Globus pallidus (tissue), 1 donor: ENCODE measurements at places on chromosomes 1 and 21.

DNA sequence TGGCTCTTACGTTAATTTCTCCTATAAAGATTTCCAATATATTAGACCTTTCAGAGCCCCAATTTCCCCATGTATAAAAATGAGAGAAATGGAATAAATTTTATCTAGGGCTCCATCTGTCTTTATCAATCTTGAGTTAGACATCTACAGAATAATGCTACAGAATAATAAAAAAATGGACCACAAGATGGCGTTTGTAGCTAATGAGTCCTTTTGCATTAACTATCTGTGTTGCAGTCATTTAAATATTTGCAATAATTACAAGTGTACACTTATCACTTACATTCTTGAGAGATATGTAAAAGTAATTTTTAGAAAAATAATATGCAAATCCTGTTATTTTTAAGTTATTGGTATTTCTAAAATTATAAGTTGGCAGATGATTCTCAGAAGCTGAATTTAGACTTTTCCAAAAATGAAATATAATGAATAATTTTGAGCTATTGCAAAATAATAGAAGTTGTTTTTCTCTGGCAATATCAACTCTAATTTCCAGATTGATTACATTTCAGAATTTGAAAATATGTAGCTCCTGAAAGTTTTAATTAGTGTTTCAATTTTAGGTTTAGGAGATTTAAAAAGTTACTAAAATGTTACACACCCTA lies 87.7 kb downstream of the SNX7 start:
- peak; percentile 16 for DNase-seq

GRCh38 chr1:85661767-85662166 lies 46.5 kb downstream of the ZNHIT6 start:
- no peak for DNase-seq

GRCh38 chr21:45211661-45212060 lies 76.0 kb downstream of the POFUT2 start:
- DNase-seq, result no peak

DNA sequence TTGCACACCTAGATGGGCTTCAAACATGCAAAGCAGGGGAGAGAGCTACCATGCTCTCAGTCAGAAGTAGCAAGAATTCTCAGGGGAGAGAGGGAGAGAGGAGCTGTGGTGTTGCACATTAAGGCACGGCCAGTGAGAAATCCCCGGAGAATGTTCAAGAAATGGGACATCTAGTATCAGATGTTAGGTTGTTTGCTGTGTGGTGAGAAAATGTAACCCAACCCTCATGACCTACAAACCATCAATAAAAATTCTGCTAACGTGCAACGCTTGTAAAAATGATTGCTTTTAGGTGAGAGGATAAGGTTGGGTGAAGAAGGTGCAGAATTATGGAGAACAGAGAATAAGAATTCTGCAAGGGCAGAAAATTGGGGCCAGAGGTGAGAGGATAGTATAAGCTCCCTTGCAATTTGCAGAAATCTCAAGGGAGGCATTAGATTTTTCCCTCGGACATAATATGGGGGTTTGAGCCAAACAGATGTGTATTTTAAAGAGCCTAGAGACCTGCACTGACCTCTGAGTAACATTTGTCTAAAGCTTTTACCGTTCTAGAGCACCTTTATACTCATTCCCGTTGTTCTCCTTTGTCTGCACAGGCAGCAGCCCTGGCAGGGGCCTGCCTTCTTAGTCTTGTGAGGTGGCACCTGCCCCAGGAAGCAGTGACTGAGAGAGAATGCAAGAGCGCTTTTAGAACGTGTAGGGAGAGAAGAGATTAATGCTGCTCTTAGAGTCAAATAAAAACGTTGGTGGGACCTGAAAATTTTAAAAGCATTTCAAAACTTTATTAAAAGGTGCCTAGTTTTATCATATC lies 25.4 kb upstream of the KIAA0040 start:
- no peak for DNase-seq

DNA sequence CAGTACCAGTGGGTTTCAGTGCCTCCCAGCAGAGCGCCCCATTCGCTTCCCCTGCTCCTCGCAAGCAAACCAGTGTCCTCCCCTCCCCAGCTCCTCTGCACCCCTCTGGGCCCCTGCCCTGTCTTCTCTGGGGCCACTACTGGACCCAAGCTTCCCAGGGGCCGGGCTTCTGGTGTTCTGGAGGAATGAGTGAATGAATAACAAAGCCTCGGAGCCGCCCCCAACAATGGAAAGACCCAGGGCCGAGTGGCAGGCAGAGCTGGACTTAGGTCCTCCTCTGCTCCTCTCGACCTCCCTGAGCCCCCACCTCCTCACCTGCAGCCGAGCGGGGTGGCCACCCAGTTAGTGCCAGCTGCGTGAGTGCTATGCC lies 37.6 kb downstream of the MATN1 start:
- DNase-seq, result no peak

GRCh38 chr21:28746166-28746565 lies 246.5 kb downstream of the LTN1 start:
- no peak for DNase-seq

DNA sequence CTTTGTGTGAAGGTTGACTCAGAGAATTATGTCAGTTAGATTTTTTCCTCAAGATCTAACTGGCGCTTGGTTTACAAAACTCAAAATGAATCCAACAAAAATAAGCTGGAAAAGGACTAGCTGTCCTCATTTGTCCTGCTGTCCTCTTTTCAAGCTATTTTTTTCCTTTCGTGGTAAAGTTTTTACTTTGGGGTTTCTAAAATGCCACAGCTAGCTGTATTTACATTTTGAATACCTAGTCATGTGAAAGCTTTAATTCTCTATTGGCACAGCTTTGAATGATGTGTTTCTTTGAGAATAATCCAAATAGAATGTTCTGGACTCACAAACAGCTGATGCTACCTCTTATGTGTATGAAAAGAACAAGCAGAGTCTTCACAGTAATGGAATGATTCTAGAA lies 673.6 kb upstream of the NR5A2 start:
- DNase-seq, result peak; percentile 3

GRCh38 chr1:198440842-198441241 lies 99.6 kb downstream of the ATP6V1G3 start:
- no peak for DNase-seq

DNA sequence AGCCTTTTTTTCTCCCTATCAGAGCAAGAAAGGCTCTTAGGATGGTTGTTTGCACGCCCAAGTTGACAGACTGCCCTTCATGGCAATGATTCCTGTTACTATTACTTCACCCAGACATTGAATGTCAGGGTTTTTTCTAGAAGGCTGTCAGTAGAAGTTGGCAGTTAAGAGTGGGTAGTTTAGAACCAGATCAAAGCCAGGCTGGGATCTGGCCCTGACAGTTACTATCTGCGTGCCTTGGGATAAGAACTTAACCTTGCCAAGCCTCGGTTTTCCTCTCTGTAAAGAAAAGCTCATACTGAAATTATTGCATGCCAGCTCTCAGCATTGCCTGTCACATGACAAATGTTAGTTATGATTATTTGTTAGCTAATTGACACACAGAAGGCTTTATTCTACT lies 58.7 kb upstream of the PPP2R5A start:
- no peak for DNase-seq

GRCh38 chr1:67619080-67619479 lies 65.9 kb upstream of the GADD45A start:
- no peak for DNase-seq

DNA sequence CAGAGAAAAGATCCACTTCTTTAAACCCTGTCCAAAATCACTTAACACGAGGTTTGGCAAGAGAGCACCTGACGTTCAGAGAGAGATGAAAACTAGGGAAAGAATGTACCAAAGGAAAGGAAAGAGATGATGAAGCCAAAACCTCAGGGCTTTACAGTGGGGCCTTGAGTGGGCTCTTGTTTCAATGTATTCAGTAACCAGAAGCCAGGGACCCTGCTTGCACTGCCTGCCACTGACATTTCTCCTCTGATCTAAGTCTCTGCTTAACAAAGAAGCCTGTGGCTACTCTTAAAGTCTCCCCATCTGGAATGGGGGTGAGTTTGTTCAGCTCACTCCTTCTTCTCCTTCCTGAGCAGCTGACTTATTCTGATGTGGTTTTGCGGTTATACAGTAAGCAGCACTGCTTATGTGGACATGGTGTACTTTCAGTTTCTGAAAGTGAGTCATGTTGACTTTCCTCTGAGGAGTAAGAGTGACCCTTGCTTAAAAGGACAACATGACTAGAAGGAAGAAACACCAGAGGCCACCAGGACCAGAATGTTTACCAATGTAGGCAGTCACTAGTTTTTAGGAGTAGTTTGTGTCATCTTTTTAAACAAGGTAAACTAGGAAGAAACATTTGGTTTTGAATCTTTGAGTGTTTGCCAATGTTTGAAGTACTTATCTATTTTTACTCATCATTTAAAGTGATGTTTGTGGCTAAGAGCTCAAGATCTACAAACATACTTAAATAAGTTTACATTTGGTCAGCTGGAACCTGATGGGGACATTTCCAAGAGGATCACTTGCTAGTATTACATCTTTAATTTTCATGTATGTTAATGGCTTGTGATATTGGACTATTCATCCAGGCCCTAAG lies 87.4 kb downstream of the FASLG start:
- peak; percentile 47 for DNase-seq

DNA sequence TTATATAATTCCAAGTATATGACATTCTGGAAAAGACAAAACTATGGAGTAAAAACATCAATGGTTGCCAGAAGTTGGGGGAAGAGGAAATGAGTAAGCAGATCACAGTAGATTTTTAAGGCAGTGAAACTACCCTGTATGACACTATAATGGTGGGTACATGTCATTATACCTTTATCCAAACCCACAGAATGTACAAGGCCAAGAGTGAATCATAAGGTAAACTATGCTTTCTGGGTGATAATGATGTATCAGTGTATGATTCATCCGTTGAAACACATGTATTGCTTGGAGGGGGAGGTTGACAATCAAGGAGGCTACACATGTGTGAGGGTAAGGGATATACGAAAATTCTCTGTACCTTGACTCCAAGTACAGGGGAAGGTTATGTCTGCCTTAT lies 862.7 kb downstream of the PLA2G4A start:
- no peak for DNase-seq

GRCh38 chr21:42653231-42654061 lies at the start of gene PDE9A:
TSS of gene PDE9A (plus strand) at chr21:42653621. CDS start at chr21:42653815, 194 bp downstream.
- peak; percentile 51 for DNase-seq

DNA sequence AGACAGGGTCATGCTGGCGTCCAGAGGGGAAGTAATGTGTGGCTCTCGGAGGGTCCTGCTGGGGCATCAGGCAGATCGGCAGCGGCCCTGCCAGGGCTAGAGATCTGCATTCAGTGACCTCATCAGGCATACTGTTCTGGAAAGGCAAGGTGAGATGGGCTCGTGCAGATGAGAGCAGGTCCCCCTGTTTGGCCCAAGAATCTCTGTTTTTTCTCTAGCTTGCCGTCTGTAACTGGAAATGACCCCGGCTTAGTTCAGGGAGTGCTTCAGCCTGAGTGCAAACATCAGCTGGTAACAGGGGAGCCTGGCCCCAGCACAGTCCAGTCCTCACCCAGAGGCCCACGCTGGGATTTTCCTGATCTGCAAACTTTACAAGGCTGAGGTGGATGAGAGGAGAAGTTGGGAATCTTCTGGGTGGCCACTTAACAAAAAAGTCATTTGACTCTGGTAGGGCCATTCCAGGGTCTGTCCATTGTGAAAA lies 2.1 kb downstream of the FAM163A start:
- DNase-seq, result no peak

DNA sequence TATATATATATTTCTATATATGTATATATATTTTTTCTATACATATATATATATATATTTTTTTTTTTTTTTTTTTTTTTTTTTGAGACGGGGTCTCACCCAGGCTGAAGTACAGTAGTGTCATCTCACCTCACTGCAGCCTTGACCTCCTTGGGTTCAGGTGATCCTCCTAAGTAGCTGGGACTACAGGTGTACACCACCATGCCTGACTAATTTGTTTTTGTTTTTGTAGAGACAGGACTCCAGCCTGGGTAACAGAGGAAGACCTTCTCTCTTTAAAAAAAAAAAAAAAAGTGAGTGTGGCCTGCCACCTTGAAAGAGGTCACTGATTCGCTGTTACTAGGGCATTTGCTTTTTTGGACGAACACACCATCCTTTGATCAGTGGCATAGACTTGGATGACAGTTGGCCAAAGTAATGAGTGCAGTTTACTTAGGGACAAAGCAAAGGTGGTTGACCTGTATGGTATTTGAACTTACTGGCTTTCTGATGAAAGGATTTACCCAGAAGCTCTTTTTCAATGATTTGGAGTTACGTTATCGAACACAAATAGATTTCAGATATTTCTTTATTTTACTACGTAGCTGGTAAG lies 10.8 kb downstream of the SLC25A33 start:
- no peak for DNase-seq

DNA sequence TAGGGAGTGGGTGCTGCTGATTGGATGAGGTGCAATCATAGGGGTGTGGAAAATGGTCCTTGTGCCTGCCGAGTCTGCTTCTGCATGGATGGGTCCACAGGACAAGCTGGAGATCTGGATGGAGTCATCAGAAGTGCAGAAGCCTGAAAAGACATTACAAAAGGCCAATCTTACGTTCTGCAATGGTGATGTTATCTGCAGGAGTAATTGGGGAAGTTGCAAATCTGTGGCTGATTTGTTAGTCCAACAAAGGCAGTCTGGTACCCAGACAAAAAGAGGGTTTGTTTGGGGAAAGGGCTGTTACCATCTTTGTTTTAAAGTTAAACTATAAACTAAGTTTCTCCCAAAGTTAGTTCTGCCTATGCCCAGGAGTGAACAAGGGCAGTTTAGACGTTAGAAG lies 166.5 kb downstream of the PGBD5 start:
- no peak for DNase-seq

DNA sequence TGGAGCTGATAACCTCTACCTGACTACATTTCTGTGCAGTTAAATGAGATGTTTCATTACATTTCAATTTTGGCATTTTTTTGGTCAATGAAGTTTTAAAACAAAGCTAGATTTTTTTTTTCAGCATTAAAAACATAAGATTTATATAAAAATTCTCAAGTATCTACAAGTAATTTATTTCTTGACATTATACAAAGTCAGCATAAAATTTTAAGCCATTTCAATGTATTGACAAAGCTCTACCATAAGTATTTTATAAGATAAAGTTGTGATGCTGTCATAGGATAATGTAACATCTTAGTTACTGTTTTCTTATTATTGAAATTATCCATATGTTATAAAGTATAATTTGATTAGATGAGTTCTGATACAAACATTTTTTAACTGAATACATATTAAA lies 351.6 kb downstream of the PTBP2 start:
- DNase-seq, result no peak

DNA sequence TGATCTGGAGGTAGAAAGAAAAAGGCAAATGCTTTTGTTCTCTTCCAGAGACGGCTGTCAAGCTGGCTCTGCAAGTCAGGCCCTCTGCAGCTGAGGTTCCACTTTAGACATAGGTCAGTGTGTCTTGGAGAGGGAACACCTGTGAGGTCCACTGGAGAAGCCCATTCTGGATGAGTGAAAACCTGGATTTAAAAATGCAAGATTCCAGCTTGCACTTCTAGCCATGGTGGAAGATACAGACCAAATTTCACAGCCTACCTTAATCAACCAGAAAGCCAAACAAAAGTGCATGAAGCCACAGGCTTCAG lies 35.0 kb downstream of the AGPAT3 start:
- DNase-seq, result no peak

- no peak for DNase-seq
Observed at GRCh38 chr1:232047473-232047872, 420.9 kb downstream of the DISC1 start.

- no peak for DNase-seq
Observed at GRCh38 chr1:222026280-222026679, 284.4 kb upstream of the DUSP10 start.

GRCh38 chr1:25543425-25544242 lies at the start of gene LDLRAP1:
TSS of gene LDLRAP1 (plus strand) at chr1:25543606. CDS start at chr1:25543699, 93 bp downstream.
- peak; percentile 84 for DNase-seq

GRCh38 chr1:25096307-25097150 lies 135.8 kb downstream of the SYF2 start:
- no peak for DNase-seq

GRCh38 chr1:91511386-91511785 lies 10.7 kb downstream of the CDC7 start:
- DNase-seq, result peak; percentile 16
